ENCODE measurements at places on chromosomes 7 and 10.

- no peak for DNase-seq
These were observed 48.1 kb downstream of the MYO3A start for GRCh38 chr10:25982107-25982506.

DNA sequence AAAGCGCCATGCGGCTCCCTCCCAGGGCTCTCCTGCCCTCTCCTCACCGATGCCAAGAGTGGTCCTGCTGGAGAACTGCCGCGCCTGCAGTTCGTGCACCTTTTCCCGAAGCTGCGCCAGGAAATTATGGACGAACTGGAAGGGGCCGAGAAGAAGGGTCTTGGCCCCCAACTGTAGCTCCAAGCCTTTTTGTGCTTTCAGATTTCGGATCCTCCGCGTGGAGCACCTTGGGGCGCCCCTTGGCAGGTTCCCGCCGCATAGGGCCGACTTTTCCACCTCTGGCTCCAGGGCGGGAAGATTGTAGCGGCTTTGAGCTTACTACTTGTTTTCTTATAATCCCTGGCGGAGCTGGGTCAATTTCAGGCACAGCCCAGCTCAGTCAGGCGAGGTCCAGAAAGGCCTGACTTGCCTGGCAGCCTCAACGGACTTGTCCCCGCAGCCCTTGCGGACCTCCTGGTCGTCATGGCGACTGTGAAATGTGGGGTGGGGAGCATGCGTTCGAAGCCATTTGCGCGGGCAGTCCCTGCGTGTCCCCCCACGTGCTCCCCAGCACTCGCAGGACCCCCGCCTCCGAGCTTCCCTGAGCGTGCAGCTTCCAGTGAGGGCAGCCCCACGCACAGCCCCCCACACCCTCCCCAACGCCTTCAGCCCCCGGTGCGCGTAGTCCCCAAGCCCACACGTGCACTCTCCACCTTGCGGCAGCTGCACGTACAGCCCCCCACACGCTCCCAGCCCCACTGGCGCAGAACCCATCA lies 129.9 kb downstream of the KBTBD2 start:
- DNase-seq: peak; percentile 16

GRCh38 chr7:157854066-157854891 lies 517.5 kb downstream of the DNAJB6 start:
- DNase-seq: no peak

DNA sequence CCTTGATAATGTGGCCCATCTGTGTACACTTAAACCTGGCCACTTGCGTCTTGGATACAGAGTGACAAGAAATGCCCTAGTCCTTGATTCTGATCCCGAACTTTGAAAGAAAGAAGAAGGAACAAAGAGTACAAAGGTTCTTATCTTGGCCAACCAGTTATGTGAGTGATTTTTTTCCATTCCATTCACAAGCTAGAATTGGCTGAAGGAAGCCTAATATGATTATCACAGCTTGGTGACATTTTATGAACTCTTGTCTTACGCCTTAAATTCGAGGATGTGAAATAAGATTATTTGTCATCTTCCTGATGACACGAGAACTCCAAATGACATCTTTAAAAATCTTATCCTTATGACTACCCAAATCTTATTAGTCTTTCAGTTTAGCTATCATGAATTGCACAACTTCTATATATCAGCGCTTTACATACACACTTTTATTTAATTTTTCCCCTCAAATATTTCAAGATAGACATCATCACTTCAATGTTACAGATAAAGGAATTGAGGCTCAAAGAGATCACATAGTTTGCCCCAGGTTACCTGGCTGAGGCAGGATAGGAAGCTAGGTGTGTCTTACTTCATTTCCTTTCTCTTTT lies 13.0 kb upstream of the SP4 start:
- DNase-seq: no peak

- DNase-seq: no peak
These were observed 223.6 kb upstream of the SEMA3E start for GRCh38 chr7:83872501-83872900.

- no peak for DNase-seq
These were observed 80.3 kb upstream of the RET start for GRCh38 chr10:42996588-42996987.

DNA sequence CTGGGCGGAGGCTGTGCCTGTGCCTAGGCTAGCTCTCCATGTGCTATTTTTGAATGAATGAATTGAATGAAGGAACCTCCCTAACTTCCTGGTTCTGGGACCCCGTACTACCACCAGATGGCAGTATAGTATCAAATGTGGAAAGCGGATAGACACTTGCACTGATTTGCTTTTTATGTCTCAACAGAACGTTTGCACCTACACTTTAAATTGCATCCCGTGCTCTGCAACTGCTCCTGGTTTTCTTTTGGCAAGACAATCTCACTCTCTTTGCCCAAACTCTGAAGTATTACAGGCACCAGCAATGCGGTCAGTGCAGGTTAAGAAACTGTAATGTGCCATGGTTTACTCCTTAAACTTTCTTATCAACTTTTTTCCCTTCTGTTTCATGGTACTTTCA lies 6.5 kb downstream of the FZD8 start:
- no peak for DNase-seq

- DNase-seq: no peak
These were observed 9.6 kb downstream of the CUL1 start for GRCh38 chr7:148708026-148708885.

GRCh38 chr7:131235489-131236317 lies 92.0 kb upstream of the MKLN1 start:
- DNase-seq: peak; percentile 93

DNA sequence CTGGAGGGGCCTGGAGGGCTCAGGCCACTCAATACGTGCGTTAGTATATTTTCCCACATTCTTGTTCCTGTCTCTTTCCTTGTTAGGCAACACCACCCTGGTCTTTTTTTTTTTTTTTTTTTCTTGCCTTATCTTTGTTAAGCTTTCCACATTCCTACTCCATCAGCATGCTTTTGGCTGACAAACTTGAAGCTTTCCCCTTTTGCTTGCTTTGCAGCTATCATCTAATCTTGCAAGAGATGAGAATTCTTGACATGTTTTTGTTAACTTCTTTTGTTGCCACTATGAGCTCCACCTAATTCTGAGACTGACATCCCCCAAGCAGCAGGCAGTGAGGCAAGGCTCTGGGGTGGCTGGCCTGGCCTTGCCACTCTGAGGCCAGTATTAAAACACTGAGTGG lies 52.5 kb upstream of the NRP1 start:
- no peak for DNase-seq

DNA sequence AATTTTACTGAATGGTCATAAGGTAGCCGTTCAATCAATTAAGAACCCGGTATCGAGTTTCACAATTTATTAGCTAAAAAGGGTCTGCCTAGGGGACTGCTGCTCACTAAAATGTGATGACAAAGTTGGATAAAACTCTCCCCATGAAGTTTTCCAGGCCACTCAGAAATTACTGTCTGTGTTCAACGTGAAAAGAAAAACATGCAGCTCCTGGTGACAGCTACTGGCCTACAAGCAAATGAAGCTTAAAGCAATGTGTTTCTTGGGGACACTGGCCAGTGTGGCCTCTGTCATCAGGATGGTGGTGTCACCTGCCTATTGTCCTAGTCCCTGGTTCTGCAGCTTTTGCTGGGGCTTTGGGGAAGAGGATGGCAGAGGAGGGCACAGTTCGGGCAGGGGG lies 222.6 kb downstream of the WDR11 start:
- DNase-seq: no peak

- DNase-seq: no peak
These were observed 46.8 kb downstream of the WIPF3 start for GRCh38 chr7:29853072-29853471.

DNA sequence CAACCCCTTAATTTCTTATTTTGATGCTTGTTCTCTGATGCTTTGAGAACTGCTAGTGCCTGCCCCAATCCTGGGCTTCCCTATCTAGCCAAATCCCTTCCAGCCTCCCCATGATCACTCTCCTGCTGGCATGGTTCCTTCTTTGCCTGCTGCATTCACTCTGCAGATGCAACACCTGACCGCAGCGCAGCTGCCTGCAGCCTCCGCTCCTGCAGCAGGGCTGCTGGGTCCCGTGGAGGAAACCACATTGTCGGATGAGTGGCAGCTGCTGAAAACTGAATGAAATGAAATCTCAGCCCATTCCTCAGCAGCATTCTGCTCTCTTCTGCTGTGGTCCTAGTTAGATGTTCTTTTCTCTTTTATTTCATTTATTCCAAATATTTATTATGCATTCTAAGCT lies 320.3 kb downstream of the CCDC3 start:
- no peak for DNase-seq

DNA sequence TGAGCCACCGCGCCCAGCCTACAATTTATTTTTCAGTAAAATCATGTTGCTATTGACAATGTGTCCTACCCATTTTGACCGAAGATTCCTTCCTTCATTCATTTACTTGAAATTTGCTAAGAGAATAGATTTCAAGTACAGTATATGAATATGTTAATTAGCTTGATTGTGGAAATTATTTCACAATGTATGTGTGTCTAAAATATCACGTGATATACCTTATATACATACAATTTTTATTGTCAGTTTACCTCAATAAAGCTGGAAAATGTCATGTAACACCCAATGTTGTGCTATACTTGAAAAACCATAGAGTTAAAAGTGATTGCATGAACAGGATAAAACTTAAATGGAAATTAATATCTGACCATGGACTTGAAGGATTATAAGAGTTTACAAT lies 521.7 kb upstream of the ANKRD30A start:
- DNase-seq: no peak

GRCh38 chr7:90540406-90540805 lies 55.7 kb upstream of the CDK14 start:
- DNase-seq: no peak

- DNase-seq: no peak
These were observed 456.4 kb upstream of the PFKP start for GRCh38 chr10:2610946-2611345.

GRCh38 chr7:42833411-42833810 lies 78.5 kb downstream of the C7orf25 start:
- DNase-seq: no peak

- DNase-seq: no peak
These were observed 1324.5 kb downstream of the XPNPEP1 start for GRCh38 chr10:108598831-108599230.

- DNase-seq: no peak
These were observed 48.8 kb downstream of the SFR1 start for GRCh38 chr10:104170610-104171254.

- no peak for DNase-seq
These were observed 96.5 kb downstream of the PFKFB3 start for GRCh38 chr10:6299234-6299633.

DNA sequence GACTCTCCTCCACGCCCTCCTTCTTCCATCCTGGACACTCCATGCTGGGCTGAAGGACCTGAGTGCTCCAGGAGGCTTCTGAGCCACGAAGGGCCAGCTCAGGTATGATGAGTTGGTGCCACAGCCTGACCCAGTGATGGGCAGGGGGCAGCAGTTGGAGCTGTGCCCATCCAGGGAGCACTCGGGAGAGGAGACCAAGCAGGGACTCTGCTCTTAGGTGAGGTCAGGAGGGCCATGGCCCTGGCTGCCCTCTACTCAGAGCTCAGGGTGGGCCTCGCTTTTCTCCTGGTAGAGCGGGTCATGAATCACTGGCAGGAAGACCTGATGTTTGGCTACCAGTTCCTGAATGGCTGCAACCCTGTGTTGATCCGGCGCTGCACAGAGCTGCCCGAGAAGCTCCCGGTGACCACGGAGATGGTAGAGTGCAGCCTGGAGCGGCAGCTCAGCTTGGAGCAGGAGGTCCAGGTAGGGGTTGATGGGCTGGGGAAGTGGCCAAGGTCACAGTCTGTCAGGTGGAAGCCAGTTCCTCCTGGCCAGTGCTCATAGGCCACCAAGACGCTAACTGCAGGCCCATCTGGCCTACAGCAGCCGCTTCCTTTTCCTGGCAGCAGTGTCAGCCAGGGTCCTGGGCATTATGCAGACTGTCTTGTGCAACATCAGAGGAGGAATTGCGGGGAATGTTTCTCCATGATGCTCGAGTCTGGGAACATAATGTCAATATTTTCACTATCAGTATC lies 50.8 kb downstream of the ALOX5 start:
- DNase-seq: no peak

- peak; percentile 21 for DNase-seq
These were observed 37.1 kb downstream of the MXI1 start for GRCh38 chr10:110244550-110244949.

- no peak for DNase-seq
These were observed 24.9 kb downstream of the SHTN1 start for GRCh38 chr10:116980041-116980440.

GRCh38 chr7:39360038-39360437 lies 206.2 kb upstream of the YAE1 start:
- DNase-seq: no peak

GRCh38 chr7:116122972-116123595 lies 87.3 kb upstream of the TES start:
- peak; percentile 65 for DNase-seq

GRCh38 chr10:130634816-130635215 lies 498.6 kb downstream of the GLRX3 start:
- DNase-seq: no peak

DNA sequence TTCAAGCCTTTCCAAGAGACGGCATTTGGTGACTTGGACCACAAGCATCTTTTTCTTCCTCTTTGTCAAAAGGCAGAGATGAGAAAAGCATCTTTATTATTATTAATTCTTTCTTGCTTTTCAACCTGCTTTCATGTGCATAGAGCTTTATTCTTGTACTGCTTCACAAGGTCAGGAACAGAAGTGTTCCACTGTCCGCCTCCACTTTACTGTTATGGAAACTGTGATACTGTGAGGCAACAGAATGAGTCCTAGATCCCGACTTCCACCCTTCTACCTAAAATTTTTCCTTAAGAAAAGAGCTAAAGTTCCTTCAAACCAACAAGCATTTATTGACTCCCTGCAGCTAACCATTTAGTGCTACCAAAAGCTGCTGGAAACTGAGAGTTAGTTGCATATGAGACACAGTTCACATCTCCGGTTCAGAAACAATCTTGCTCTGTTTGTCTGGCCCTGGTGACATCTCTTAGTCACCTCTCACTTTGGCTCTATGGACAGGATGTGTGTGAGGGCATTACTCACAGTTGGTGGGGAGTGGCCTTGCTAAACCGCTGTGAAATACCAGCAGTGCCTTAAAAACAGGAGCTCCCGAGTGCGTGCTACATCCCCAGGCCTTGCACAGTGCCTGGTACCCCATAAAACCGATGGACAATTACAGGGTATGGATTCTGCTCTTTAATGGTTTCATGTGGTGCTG lies 77.1 kb upstream of the TRIL start:
- peak; percentile 94 for DNase-seq

- no peak for DNase-seq
These were observed 36.9 kb upstream of the FAM20C start for GRCh38 chr7:155469-155900.

DNA sequence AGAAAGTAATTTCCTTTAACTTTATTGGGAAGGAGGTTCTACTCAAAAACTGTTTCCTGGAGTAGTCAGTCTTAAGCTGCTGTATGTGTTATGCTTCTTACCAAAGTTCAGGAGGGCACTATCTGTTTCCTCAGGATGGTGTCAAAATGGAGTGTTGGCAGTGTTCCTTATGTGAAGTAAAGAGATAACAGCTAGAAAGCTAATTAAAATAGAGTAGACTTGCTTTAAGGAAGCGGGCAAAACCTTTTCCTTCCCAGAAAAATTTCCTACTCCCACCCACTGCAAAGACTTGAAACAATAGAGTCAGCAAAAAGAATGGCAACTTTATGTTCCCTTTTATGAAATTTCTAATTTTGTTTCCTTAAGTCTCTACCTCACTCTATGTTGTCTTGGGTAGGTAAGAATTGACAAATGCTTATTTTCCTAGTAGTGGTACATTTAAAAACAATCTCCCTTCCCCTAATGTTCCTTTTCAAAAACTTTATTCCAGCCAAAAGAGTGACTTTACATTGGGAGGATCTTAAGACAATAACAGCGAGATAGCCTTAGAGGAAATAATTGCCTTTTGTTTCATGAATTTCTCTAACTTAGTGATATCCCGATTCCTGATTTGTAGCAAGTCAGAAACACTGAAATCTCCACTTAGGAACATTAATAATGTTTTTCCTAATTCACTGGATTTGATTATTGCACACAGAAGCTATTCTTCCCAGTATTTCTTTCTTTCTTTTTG lies 26.5 kb upstream of the ENTPD1 start:
- DNase-seq: no peak
